ENCODE measurements at places on chromosomes 12 and 14. TPM values are rescaled to one million over a fixed set of nuclear protein-coding genes. Genes with fewer than 3 reads are reported as not detected.

- no peak for DNase-seq
Observed at GRCh38 chr12:100995771-100996170, 201.2 kb downstream of the ANO4 start.

The NINJ2 gene
- 0.79 TPM for total RNA-seq

The RTL1 gene
- total RNA-seq: not detected

- DNase-seq: no peak
Observed at GRCh38 chr12:106715582-106715981, 58.9 kb upstream of the RIC8B start.

DNA sequence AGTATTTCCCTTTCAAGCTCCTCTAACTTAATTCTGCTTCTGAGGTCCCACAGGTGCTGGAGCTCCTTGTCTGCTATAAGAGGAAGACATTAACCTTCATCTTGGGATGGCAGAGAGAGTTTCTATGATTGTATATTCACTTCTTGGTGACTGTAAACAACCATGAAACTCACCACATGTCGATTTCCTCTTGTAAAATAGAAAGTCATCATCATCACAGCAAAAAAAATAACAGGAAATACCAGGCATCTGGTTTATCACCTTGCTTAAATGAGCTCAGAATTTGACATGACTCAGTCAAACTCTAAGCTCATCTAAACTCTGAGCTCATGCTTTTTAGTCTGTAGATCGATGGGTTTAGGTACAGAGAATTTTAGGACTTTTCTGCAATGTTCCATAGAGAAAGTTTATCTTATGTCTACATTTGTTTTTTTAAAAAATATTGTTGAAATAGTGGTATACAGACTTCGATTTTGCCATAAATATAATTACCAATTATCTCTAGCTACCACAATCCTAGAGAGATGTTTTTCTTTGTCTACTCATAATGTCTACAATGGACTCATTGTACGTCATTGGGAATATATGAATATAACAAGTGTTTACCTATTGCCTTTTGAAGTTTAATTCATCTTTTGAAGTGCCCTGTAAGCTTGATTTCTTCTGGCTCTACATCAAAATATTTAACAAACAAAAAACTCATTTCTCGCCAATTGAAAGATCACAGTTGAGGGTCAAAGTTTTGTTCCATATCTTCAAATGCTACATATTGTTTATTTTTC lies 58.4 kb downstream of the IGF1 start:
- DNase-seq: peak; percentile 42

The GYS2 gene
- total RNA-seq: not detected

DNA sequence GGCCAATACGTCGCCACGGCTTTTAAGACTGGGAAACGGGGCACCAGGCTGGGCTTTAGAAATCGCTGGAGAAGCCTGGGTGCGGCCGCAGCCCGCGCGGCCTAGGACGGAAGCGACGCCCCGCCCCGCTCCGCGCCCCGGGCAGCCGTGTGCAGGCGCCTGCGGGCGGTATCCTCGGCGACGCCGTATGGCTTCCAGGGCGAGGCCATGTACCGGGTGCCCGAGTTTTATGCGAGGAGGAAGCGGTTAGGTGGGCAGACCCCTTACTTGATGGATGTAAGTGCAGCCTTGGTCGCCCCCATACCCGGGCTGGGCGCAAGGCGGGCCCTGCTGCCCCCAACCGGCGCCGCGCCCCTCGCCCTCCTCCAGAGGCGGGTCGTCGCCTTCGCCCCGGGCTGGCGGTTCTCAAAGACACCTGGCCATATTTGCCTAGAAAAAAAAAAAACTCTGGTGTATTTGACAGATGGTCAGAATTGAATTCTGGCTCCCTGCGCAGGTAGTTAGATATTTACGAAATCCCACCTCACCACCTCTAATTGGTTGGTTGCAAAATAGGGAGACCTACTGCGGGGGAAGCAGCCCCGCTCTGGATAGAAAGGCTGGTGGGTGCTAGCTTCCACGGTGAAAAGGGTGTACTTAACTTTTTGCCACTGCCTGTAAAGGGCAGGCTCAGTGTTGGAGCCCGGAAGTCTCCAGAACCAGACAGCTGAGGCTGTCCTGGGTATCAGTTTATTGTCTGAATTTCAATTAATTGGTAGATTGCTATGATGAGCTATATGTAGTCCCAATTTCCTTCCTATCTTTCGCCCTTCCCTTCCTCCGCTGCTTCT lies at the start of gene PPP1R36:
TSS of gene PPP1R36 (plus strand) at position 171 of the 830 bp plus-strand sequence. CDS start at position 208, 37 bp downstream.
- no peak for DNase-seq

DNA sequence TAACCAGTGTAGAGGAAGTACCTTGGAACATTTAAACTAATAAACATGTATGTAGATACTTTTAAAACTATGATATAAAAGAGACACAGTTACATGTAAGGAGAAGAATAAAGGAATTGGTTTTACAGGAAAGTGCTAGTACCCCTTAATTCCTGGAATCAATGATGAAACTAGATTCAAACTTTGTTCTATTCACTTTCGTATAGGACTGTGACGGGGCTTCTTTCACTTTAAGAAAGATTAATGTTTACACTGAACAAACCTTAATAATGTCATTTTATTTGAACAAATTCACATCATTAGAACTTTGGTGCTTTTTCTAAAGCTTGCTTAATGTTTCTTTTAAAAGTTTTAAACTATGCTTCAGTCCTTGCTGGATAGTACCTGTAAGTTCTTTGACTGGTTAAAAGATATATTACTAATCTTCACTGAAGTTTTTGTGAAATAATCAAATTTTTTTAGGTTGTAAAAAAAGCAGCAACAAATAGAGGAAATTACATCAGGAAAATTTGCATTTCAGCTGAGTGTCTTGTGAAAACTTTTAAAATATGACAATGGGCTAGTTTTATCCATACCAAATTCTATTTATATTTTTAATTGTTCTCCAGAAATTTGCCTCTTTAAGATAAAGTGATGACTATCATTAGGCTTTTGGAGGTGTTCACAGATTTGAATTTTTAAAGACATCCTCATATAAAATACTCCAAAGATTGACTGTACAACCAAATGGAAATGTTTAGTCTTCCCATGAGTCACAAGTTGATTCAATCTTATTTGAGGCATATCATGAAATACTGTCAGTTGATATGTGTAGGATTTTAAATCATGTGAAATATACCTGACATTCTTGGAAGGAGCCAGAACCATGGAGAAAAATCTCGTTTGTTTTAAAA lies 36.2 kb downstream of the PAPOLA start:
- DNase-seq: no peak

DNA sequence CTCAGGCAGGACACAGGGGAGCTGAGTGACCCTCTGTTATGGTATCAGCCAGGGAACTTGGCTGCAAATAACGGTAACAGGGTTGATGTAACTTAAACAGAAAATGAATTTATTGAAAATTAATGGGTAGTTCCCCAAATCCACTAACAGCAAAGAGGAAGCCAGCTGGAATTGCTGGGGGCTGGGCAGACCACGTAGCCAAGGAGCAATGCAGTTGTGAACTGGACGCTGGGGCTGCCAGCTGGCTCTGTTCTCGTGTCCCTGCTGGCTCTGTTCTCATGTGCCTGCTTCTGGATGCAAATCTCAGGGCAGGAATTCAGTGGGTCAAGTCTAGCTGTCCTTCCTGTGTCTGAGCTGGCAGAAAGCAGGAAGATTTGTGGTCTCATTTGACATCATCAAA lies 1383.3 kb upstream of the TMEM132C start:
- DNase-seq: no peak

DNA sequence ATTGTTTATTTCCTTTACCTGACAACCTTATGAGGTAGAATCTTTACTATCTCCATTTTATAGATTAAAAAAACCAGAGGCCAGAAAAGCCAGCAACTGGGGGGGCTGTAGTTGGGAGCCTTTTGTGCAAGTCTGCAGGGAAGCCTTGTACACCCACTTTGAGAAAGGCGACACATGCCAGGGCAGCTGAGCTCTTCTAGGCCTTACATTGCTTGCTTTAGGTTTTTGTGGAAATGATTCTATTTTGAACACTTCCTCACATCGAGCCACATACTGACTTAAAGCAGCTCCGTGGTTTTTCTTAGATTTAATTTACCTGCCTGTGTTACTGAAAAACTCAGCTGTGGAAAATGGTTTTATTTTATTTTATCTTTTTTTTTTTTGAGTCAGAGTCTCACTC lies 34.6 kb downstream of the EP400 start:
- DNase-seq: no peak

DNA sequence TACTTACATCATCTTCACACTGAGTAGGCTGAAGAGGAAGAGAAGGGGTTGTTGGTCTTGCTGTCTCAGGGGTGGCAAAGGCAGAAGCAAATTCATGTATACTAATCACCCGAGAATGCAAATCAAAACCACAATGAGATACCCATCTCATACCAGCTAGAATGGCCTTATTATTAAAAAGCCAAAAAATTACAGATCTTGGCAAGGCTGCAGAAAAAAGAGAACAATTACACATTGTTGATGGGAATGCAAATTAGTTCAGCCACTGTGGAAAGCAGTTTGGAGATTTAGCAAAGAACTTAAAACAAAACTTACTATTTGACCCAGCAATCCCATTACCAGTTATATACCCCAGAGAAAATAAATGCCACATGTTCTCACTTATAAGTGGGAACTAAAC lies 154.9 kb downstream of the SEC23A start:
- peak; percentile 15 for DNase-seq

The IL26 gene
- not detected for total RNA-seq

The OR5AU1 gene
- not detected for total RNA-seq

The KLRC4 gene
- total RNA-seq: not detected

The SERPINA10 gene
- total RNA-seq: not detected

The SLC10A1 gene
- total RNA-seq: not detected

The SYNDIG1L gene
- total RNA-seq: not detected

The TMTC1 gene
- 6.9 TPM for total RNA-seq

- DNase-seq: no peak
Observed at GRCh38 chr14:104331871-104332605, 193.7 kb downstream of the KIF26A start.

The C12orf54 gene
- total RNA-seq: not detected

DNA sequence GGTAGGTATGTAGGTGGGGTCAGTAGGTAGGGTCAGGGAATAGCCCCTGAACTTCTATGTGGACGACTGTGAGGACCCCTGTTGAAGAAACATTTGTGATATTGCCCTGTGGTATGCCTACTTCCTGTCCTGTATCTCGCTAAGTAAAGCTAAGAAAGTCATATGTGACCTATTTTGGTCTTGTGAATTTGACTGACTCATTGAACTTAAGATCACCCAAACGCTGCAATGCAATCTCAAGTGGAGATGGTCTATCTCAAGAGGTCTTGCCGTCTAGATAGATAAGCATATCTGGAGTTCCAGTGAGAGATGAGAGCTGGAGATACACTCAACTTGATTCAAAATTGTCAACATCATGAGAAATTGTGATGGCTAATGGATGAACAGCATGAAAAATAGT lies 73.8 kb downstream of the TRAFD1 start:
- DNase-seq: no peak

GRCh38 chr12:53538209-53538689 lies 31.0 kb upstream of the NPFF start:
- DNase-seq: peak; percentile 58

The GRIN2B gene
- not detected for total RNA-seq

DNA sequence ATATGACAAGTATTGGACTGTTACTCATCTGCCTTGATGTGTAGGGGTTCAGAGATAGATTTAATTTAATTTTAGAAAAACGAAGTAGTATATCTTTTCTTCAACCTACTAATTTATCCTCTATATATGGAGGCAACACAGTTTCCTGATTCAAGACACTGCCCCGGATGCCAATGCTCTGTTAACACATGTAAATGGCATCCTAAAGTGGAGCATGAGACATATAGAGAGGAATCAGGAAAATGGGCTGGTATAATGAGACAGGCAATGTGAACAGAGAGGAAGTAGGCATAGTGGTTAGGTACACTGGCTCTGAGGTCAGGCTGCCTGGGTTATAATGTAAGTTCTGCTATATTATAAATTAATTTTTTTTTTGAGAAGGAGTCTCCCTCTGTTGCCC lies 85.6 kb downstream of the OTOGL start:
- no peak for DNase-seq

- no peak for DNase-seq
Observed at GRCh38 chr12:54870048-54870447, 15.7 kb downstream of the MUCL1 start.

The EPYC gene
- not detected for total RNA-seq

The CPM gene
- total RNA-seq: 0.44 TPM

DNA sequence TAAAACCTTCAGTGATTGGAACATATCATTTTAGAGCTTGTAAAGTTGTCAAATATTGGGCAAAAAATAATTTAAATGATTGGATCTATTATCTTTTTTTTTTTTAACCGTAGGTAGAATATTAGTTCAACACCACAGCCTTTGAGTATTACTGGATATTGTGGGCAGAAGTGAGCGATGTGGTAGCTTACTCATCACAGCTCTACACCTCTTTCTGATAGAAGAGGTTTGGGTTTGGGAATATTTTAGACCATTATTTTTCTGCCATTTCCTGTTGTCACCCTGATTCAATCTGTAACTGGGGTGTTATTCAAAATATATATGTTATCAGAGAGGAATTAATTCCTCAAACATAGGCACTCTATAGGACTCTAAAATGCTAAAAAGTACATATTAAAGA lies 34.8 kb upstream of the SLC38A2 start:
- DNase-seq: no peak

The GPRC5A gene
- total RNA-seq: 0.99 TPM

DNA sequence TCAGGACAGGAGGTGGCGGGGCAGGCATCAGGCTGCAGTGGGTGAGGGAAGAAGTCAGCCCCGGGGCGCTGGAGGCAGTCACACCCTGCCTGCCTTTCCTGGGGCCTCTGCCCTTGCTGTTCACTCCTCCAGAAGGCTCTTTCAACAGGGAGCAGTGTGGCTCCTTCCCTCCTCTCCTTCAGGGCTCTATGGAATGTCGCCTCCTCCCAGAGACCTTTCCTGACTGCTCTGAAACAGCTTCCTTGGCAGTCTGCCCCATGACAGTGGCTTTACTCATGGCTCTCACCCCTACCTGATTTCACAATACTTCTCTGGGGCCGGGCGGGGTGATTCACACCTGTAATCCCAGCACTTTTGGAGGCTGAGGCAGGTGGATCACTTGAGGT lies 7.1 kb downstream of the RHOF start:
- peak; percentile 85 for DNase-seq

- DNase-seq: no peak
Observed at GRCh38 chr12:80509781-80510556, 65.9 kb downstream of the PTPRQ start.

DNA sequence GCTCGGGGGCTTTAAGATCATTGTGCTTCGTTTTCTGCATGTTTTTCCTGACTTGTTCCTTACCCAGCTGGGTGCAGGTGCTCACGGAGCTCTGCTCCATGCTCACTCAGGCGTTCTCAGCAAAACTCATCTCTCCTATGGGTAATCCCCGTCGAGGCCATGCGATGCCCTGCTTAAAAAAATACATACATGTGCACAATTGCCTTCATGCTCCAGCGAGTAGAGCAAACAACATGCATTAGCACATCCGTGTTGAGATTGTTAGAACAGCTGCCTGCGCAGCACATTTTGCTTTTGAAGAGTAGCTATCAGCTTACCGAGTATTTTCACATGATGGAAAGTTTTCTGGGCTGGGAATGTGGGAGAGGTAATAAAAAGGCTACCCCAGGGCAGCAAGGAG lies 16.2 kb downstream of the AACS start:
- no peak for DNase-seq

DNA sequence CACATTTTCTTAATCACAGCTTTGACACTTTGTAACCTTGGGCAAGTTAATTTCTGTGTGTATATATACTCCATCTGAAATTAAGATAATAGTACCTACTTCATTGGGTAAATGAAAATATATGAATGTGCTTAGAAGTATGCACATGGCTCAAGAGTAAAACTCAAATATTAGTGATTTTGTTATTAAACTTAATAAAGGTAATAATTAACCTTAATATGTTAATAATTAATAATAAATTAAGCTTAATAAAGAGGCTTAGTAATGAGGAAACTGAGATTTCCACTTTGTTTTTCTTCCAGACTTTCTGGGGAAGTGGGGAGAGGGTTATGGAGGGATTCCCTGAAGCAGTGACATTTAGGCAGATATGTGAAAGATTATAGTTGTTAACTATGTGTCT lies 19.8 kb downstream of the USP15 start:
- no peak for DNase-seq
